ENCODE measurements at places on chromosomes 4 and X.

GRCh38 chr4:7101692-7102515 lies 34.0 kb upstream of the GRPEL1 start:
- peak; percentile 73 for DNase-seq

GRCh38 chrX:11967986-11968869 lies 170.0 kb upstream of the FRMPD4 start:
- DNase-seq = peak; percentile 8

DNA sequence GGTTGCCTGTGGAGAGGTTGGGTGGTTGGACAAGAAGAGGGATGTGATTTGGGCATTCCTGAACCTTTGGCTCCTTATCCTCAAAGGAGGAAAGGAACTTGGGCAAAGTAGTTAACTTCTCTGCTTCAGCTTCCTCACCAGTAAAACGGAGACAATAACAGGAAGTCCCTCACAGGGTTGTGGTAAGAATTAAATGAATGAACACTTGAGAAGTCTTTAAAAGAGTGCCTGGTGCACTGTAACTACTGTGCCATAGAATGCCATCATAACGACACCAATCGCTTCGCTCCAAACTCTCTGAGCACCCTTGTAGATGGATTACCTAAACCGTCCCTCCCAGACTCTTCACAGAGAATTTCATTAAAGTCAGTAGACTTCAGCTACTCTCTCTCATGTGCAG lies 10.5 kb downstream of the ZCCHC18 start:
- DNase-seq = no peak

DNA sequence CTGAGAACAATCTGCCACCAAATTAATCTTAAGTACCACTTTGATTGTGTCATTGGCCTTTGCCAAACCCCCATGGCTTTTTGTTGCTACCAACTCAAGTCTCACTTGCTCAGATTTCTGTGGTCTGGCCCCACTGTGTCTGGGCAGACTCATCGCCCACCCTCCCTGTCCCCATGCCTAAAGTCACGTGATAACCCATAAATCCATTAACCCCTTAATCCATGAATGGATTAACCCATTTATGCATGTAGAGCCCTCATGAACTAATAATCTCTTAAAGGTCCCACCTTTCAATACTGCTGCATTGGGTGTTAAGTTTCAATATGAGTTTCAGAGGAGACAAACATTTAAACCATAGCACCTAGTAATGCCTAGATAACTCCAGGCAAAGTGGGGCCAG lies 78.5 kb upstream of the BLTP1 start:
- DNase-seq = no peak

GRCh38 chrX:118179161-118179560 lies 62.6 kb upstream of the KLHL13 start:
- DNase-seq = no peak

- DNase-seq = no peak
Observed at GRCh38 chrX:134706138-134706537, 47.9 kb upstream of the PLAC1 start.

- DNase-seq = no peak
Observed at GRCh38 chr4:155473420-155474095, 96.8 kb upstream of the MAP9 start.

DNA sequence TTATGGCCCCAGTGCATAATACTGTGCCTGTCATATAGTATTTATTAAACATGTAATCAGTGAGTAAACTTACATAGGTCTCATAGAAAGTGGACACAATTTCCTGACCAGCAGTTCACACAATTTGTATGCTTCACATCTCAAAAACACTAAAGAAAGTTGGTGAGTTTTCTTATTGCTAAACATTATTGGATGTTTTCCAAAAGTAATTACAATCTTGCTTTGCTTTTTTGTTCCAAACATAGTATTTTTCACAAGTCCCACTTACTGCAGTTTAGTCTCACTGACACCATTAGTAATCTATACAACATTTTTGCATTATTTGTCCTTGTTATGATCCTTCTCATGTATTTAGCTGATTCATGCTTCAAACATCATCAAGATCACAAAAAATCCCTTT lies 132.5 kb downstream of the TBCK start:
- DNase-seq = no peak

- DNase-seq = no peak
Observed at GRCh38 chr4:112290341-112290740, 4.6 kb upstream of the TIFA start.

GRCh38 chrX:68190799-68191198 lies 242.5 kb downstream of the OPHN1 start:
- no peak for DNase-seq

Measured in ELR (cell line).